Substantia nigra (tissue), 51 donors: ENCODE measurements at places on chromosomes 1 and 21.

GRCh38 chr1:117389284-117389683 is 22.0 kb downstream of the MAN1A2 start:
- DNase-seq: no peak

DNA sequence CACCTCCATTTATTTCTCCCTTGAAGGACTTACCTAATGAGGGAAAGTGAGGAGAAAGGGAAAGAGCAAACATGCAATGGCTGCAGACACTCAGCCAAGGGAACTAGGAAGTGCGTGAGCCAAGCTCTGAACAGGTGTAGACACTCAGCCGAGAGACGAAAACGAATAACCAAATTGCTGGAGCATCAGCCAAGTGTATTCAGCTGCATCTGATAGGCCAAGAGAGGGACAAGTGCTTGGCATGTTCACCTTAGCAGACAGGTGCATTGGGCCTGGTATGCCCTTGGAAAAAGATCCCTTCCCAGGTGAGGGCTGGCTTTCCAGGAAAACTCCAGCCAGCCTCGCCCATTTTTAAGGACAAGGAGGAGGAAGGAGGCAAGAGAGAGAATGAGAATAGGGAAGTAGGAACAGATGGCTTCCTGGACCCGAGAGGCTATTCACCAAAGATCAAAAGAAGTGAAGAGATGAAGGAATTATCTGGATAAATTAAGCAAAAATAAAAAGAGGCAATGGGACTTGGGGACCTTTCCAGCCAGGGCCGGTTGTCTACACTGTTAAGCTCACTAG is 184.7 kb downstream of the TOMM20 start:
- DNase-seq: no peak

DNA sequence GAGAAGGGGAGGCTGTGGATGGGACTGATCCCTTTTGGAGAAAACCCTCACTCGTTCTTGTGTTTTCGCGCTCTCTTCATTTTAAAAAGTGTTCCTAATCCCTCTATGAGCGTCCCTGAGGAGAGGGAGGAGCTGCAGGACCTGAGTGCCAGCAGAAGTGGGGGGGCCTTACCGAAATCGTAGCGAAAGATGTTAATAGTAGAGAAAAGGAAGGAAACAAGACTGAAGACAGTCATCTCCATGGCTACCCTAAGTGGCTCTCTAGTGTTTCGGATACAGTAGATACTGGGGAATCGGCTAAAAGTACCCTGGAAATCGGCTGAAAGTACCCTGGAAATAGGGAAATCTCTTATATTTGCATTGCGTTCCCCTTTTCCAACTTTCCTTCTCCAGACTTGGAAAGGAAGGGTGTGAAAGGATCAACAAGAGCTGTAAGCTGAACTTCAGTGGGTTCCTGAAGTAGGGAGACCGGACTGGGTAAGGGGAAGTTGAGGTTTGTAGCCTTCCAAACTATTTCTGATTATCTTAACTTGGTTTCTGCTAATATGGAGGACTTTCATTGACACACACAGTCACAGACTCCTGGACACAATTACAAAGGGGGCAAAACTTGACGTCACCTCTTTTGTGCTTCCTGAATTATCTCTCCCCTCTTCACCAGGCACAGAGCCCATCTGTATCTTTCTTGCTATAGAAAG is 486 bp upstream of the DSTYK start:
- DNase-seq: no peak

DNA sequence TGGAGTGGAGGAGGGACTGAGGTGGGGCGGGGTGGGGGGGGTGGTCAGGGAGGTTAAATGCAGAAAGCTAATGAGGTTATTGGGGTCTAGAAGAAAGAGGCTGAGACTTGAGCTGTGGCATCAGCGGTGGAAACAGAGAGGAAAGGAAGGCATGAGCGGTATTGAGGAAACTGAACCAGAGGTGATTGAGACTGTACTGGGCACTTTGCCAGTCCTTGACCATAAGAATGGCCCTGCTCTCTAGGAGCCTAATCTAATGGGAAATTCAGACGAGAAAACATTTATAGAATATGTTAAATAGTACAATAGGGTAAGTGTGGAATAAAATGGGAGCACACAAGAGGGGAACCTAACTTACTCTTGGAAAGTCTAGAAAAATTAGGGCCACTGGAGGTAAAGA is 23.7 kb downstream of the SLC44A3 start:
- DNase-seq: no peak

GRCh38 chr1:14685078-14685477 is 86.6 kb downstream of the KAZN start:
- DNase-seq: no peak

DNA sequence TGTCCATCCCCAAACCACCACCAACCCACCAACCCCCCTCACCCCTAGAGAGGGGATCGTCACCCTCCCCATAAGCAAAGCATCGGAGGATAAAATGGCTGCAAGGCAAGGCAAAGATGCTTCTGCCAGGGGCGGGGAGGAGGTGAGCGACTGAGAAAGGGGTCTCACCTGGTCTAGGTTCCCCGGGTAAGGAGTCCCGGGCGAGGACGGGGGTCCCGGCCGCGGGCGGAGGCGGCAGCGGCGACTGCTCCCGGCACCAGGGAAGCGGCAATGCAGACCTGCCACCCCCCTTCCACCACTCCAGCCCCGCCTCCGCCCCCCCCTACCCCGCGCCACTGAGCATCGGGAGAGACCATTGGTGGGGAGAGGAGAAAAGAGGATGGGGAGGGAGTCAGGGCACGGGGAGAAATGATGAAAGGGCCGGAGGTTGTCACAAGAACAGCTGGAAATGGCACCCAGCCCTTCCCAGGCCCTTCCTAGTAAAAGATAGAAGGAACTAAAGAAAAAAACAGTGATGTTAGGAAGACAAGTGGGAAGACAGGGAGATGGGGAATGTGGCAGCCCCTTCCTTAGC is at the start of gene SV2A:
SV2A (minus strand) TSS at position 274 of the 574 bp plus-strand sequence. CDS start 4,004 bp downstream, outside the sequence.
- peak; percentile 28 for DNase-seq

DNA sequence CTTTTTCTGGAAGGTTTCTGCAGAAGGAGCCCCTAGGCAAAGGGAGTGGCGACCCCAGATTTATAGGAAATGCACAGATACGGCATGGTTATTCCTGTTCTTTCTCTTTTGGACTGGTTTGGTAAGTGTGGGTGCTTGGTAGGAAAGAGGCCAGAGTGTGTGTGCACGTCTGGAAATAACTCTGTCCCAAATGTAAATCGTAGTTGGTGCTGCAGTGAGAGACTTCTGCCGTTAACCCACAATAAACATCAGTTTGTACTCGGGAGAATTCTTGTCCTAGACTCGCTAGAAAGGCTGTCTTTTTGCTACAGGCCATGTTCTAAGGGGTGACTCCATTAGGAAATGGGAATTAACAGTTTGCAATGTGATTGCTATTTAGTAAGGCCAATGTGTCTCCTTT is 779 bp downstream of the SLC44A3 start:
- DNase-seq: no peak

- no peak for DNase-seq
Observed at GRCh38 chr1:5913876-5914275, 78.3 kb downstream of the NPHP4 start.
